ENCODE measurements at places on chromosomes 1 and 21. TPM values are rescaled to one million over a fixed set of nuclear protein-coding genes. Genes with fewer than 3 reads are reported as not detected.

DNA sequence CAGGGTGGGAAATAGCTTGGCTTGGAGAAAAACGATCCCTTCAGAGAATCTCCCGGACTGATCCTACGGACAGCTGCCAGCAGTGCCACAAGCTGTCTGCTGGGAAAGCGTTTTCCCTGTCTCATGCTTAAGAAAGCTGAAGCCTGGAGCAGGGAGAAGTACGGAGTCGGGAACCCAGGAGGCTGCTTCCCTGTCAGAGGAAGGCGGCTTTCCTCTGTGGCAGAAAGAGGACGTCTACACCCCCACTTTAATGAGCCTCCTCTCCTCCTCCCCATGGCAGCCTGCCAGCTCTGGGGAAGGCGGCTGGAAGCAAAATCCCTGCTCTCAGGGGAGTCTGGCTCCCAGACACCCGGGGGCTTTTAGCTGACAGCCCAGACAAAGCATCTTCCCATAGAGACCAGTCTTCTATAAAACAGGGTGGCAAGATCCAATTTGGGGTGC is 7.3 kb downstream of the KIF21B start:
- no peak for DNase-seq

DNA sequence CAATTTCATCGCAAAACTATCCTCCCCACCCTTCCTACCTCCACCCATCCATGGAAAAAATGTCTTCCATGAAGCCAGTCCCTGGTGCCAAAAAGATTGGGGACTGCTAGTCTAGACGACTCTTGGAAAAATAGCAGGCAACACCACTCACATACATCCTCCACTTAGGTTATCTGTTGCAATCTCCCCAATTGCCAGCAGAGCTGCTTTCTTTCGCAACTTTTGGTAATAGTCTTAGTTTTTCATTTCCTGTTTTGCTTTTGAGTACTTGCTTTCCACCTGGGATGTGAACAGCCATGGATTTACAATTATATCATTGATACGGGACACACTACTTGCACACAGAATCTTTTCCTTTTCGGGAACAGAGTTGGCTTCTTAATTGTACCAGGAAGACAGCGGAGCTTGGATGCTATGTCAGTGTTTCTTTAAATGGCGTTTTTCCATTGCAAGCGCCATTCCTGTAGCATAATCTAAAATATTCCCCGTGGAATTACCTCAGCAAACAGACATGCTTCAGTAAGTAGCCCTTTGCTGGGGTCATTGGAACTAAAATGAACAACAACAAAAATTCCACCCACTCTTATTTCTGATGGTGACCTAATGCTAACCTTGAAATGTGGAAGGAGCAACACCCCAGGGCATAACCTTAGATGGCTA is 183.3 kb upstream of the ADGRL2 start:
- DNase-seq = no peak

DNA sequence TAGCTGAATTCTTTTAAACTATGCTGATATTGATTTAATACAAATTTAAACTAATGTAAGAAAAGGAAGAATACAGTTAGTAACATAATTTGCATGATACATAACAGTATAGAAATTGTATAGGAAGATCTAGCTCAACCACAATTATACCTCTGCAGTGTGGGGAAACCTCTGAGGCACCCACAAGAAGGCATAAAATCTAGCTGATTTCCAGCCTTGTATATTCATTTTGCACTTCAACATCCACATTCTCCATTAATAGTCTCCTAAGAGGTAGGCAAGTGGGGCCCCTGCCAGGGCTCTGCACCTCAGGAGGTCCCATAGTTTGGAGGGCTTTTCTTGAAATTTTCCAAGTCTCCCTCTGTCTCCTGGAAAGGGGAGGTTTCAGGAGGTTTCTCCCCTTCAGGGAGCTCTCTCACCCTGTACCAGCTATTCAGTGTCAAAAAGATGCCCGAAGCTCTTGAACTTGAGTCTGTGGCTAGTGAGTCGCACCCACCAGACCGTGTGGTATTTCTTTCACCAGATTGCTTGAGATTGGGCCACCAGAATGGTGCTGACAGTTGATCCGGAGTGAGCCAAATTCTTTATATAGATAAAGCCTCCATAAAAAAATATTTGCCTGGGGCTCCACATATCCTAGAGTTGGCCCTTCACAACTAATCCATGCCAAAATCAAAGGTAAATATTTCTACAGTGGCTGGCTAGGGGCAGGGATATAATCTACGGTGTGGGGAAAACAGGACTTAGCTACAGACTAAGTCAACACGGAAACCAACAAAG is 108.2 kb downstream of the TIAM1 start:
- DNase-seq = no peak

DNA sequence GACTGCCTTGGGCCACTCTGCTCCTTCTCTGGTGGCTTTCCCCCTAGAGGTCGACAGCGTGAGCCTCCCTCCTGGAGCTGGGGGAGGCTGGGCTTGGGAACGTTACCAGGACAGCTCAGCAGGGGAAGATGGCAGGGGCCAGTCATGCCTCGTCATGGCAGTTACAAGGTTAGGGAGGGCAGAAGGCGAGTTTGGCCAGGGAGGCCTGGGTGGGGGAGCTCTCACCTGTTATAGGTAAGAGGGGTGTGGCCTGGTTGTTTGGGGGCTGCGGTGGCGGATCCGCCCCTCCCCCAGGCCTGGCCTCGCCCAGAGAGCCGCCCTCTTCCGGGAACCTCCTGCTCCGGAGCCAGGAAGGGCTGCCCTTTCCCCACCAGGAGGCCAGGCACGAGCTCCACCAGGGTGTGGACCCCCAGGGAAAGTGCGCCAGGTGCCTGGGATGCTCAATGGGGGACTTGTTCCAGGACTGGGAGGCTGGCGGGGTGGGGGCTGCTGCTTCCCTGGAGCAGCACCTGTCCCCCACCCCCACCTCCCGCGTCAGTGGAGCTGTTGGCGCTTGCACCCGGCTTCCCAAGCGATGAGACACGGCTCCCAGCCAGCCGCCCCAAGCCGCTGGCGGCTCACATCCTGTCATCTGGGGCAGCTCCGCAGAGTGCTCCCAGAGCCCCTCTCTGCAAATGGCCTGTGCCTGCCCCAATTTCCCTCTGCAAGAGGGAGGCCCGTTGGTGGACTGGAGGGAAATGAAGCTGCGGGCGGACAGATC is 23.6 kb upstream of the PKP1 start:
- DNase-seq = no peak

Gene SGIP1
- 3.5 TPM for total RNA-seq

Gene RNASEL
- total RNA-seq = 2.9 TPM

Gene GUCA2A
- total RNA-seq = not detected

All from Right ventricle myocardium inferior (tissue), 1 donor.